ENCODE measurements at places on chromosomes 7 and 10.

GRCh38 chr7:120052884-120053382 is 220.0 kb upstream of the KCND2 start:
- DNase-seq: no peak
- H3K36me3 ChIP-seq: no peaks in the 10 kb centered on the region
- H3K4me1 ChIP-seq: no peaks in the 10 kb centered on the region
- no peaks in the 10 kb centered on the region for H3K27me3 ChIP-seq

- H3K4me1 ChIP-seq: no peaks in the 10 kb centered on the region
- no peaks in the 10 kb centered on the region for H3K36me3 ChIP-seq
- no peak overlapping the region for H3K27ac ChIP-seq
- no peak for DNase-seq
These were observed 634.2 kb upstream of the AUTS2 start for GRCh38 chr7:68964060-68964459.

DNA sequence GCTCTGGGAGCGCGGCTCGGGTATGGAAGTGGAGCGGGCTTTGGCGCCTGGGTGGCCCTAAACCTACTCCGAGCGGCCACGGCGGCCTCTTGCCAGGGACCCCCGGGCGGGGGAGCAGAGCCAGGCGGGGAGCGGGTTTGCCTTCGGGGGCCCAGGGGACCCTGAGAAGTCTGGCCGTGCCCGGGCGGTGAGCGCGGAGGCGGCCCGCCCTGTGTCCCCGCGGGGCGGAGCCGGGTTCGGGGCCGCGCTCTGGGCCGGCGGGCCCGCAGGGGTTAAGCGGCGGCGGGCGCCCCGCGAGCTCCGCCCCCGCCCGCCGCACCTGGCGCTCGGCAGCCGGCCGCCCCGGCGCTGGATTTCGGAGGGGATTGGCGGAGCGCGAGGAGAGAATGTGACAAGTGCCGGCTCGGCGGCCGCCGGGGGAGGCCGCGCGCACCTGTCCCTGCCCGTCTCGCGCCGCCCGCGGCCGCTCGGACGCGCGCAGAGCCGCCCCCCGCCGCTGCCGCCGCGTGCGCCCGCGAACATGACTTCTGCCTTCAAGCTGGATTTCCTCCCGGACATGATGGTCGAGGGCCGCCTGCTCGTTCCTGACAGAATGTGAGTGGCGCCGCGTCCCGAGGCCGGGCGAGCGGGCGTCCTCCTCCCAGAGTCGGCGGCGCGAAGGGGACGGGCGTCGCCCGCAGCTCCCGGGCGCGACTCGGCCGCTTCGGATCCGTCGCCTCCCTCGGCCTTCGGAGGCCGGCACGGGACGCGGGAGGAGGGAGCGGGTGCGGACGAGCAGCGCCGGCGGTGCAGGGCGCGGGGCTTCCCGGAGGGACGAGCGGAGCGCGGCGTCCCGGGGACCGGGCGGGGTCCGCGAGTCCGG is at the start of gene CELF2:
TSS of gene CELF2 (plus strand) at position 303 of the 862 bp plus-strand sequence. CDS start at position 521, 218 bp downstream.
- no peaks in the 10 kb centered on the region for H3K36me3 ChIP-seq
- no peak for DNase-seq
- no peaks in the 10 kb centered on the region for H3K27me3 ChIP-seq
- H3K27ac ChIP-seq: no peak within 1 kb of the TSS
- H3K4me1 ChIP-seq: no peaks in the 10 kb centered on the region

GRCh38 chr10:132076578-132077081 is 10.9 kb downstream of the JAKMIP3 start:
- H3K4me1 ChIP-seq: no peaks in the 10 kb centered on the region
- DNase-seq: no peak
- no peaks in the 10 kb centered on the region for H3K36me3 ChIP-seq
- no peak overlapping the region for H3K4me3 ChIP-seq
- H3K27ac ChIP-seq: no peak overlapping the region

GRCh38 chr10:17120694-17121093 is 8.9 kb downstream of the CUBN start:
- no peak overlapping the region for H3K4me3 ChIP-seq
- H3K27me3 ChIP-seq: no peaks in the 10 kb centered on the region
- H3K4me1 ChIP-seq: no peaks in the 10 kb centered on the region
- no peak for DNase-seq
- H3K27ac ChIP-seq: no peak overlapping the region
- H3K36me3 ChIP-seq: no peaks in the 10 kb centered on the region

DNA sequence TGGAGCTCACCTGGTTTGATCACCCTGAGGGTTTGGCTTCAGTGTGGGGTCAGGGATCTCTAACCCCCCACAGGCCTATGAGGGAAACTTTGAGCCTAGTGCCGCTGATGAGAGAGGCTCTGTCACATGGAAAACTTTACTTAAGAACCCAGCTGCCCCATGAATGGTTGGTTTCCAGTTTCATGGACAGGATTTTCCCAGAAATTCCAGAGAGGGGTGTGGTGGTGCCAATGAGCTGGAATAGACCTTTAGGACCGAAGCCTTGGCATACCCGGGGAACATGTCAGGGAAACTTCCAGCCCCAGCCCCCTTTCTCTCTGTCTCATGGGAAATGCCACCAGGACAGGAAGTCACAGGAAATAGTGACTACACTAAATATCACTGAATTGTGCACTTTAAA is 36.9 kb downstream of the AKR1B1 start:
- peaks cover 4% of the 10 kb centered on the region for H3K27me3 ChIP-seq
- DNase-seq: no peak
- H3K4me3 ChIP-seq: no peak overlapping the region
- H3K4me1 ChIP-seq: peaks cover 17% of the 10 kb centered on the region
- H3K36me3 ChIP-seq: no peaks in the 10 kb centered on the region

DNA sequence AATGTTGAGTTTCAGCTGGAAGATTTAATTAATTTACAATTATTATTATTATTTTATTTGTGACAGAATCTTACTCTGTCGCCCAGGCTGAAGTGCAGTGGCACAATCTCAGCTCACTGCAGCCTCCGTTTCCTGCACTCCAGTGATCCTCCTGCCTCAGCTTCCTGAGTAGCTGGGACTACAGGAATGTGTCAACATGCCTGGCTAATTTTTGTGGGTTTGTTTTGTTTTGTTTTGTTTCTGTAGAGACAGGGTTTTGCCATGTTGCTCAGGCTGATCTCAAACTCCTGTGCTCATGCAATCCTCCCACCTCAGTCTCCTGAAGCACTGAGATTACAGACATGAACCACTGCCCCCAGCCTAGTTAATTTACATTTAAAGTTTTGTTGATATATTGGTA is 93.8 kb upstream of the MEOX2 start:
- no peaks in the 10 kb centered on the region for H3K27me3 ChIP-seq
- no peaks in the 10 kb centered on the region for H3K36me3 ChIP-seq
- H3K27ac ChIP-seq: no peak overlapping the region
- H3K4me3 ChIP-seq: no peak overlapping the region
- DNase-seq: no peak
- no peaks in the 10 kb centered on the region for H3K4me1 ChIP-seq

- H3K4me1 ChIP-seq: no peaks in the 10 kb centered on the region
- H3K27ac ChIP-seq: no peak overlapping the region
- no peak for DNase-seq
- H3K4me3 ChIP-seq: no peak overlapping the region
- H3K36me3 ChIP-seq: no peaks in the 10 kb centered on the region
These were observed 36.3 kb downstream of the NRG3 start for GRCh38 chr10:81911328-81911727.

- DNase-seq: no peak
- H3K4me3 ChIP-seq: no peak overlapping the region
- H3K36me3 ChIP-seq: no peaks in the 10 kb centered on the region
- no peaks in the 10 kb centered on the region for H3K27me3 ChIP-seq
- H3K27ac ChIP-seq: no peak overlapping the region
These were observed 140.8 kb downstream of the ETV1 start for GRCh38 chr7:13848681-13849131.

DNA sequence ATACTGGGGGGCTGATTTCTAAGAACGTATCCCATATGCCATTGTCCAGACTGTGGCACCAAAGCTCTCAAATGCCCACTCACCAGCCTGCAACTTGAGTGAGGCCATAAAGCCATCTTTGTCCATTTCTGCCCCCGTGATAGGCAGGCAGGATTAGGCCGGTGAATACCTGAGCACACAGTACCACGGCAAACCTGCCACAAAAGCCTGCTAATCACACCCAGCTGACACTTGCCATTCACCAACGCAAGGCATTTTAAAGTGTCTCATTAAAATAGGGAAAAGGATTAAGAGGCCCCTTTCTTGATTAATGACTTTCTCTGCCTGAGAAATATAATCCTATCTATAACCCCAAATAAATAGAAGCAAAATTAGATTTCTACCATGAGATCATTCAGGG is 111.4 kb upstream of the NANOS1 start:
- DNase-seq: no peak
- no peak overlapping the region for H3K27ac ChIP-seq
- H3K27me3 ChIP-seq: peaks cover 5% of the 10 kb centered on the region

- no peaks in the 10 kb centered on the region for H3K4me1 ChIP-seq
- no peaks in the 10 kb centered on the region for H3K27me3 ChIP-seq
- no peaks in the 10 kb centered on the region for H3K36me3 ChIP-seq
- no peak overlapping the region for H3K4me3 ChIP-seq
These were observed 315.8 kb upstream of the PHF14 start for GRCh38 chr7:10657837-10658236.

DNA sequence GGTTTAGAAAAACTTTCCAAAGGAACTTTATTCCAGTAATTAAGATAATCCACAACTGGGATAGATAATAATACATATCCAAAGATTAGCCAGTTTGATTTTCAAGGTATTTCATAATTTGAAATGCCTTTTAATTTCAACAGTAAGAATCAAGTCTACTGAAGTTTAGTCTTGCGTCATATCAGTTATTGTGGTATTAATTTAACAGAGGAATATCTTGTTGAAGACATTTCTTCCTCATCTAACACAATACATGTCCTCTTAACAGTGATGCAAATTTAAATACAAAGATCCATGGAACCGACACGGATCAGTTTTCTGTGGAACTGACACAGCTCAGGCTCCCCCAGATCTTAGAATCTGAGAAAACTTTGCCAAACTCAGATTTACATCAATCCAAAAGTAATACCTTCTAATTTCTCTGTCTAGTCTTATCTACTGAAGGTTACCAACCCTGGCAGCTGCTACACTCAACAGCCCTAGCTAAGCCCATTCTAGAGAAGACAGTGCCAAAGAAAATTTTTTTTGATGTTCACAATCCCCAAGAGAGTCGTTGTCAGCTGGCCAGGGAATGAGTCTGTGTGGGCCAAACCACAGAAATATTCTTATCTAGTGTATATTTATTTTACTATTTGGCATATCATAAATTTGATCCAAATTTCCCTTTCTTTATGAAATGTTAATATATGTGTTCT is 365.2 kb upstream of the MEOX2 start:
- DNase-seq: no peak
- no peaks in the 10 kb centered on the region for H3K27me3 ChIP-seq
- H3K4me3 ChIP-seq: no peak overlapping the region
- H3K4me1 ChIP-seq: no peaks in the 10 kb centered on the region

GRCh38 chr7:124269774-124270173 is 236.9 kb upstream of the TMEM229A start:
- H3K36me3 ChIP-seq: no peaks in the 10 kb centered on the region
- no peak overlapping the region for H3K27ac ChIP-seq
- no peak overlapping the region for H3K4me3 ChIP-seq
- H3K27me3 ChIP-seq: no peaks in the 10 kb centered on the region

GRCh38 chr10:126979311-126979710 is 74.1 kb downstream of the DOCK1 start:
- H3K27me3 ChIP-seq: no peaks in the 10 kb centered on the region
- no peaks in the 10 kb centered on the region for H3K4me1 ChIP-seq
- no peak overlapping the region for H3K4me3 ChIP-seq
- no peaks in the 10 kb centered on the region for H3K36me3 ChIP-seq
- no peak overlapping the region for H3K27ac ChIP-seq

DNA sequence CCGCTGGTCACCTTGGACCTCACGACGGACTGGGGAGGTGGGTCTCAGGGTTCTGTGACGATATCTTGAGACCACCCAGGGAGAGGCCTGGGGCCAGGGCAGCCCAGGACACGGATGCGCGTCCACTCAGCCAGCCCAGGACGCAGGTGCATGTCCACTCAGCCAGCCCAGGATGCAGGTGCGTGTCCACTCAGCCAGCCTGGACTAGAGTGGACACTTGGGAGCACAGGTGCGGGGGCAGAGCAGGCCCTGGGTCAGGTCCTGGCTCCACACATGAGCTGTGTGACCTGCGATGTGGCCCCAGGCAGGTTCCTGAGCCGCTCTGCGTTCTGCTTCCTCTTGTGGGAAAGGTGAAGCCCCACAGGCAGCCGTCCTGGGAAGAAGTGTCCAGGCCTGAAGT is 22.2 kb downstream of the KNDC1 start:
- H3K27ac ChIP-seq: no peak overlapping the region
- H3K4me3 ChIP-seq: no peak overlapping the region
- H3K4me1 ChIP-seq: no peaks in the 10 kb centered on the region
- DNase-seq: no peak
- H3K27me3 ChIP-seq: no peaks in the 10 kb centered on the region

DNA sequence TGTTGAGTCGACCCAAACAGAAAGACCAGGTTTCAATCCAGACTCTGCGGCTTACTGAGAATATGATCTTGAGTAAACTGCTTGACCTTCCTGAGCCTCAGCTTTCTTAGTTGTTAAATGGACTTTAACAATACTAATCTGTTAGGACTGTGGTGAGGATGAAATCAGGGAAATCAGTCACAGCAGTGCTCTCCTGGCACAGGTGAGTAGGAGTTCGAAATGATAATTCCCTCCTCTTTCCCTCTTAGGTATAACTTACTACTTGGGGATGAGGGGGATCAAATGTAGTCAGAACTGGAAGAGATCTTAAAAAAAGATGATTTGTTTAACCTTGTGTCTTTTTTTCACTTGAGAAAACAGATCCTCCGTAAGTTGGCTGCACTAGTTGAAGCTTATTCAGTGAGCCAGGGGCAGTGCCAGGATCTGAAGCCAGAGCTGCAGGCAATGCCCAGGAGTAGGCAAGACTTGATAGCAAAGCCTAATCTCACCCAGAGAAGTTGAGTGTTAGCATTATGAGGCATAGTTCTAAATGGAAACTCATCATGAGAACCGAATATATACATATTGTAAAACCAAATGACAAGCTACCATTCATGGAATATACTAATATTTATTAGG is 1.8 kb upstream of the MAGI2 start:
- H3K27ac ChIP-seq: no peak overlapping the region
- no peak for DNase-seq
- H3K36me3 ChIP-seq: no peaks in the 10 kb centered on the region
- no peaks in the 10 kb centered on the region for H3K27me3 ChIP-seq
- no peak overlapping the region for H3K4me3 ChIP-seq

DNA sequence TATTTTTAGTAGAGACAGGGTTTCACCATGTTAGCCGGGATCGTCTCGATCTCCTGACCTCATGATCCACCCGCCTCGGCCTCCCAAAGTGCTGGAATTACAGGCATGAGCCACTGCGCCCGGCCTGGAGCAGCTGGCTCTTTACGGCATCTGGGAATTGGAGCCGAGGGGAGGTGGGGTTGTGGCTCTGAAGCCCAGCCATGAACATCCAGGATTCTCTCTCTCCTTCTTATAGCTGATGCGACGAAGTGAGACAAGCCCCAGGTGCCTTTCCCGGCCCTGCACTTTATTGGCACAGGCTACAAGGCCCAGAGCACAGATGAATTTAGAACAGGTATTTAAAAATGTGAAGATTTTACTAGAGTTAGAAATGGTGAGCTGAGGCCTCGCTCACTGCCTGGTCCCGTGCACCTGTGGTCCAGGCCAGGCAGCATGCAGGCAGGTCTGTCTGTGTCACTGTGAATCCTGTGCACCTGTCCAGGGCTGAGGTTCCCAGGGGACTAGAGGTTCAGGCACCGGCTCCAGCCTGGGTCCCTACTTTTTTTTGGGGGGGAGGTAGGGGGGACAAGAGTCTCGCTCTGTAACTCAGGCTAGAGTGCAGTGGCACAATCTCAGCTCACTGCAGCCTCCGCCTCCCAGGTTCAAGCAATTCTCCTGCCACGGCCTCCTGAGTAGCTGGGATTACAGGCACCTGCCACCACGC is 379.7 kb upstream of the FOXK1 start:
- no peak overlapping the region for H3K27ac ChIP-seq
- H3K4me3 ChIP-seq: no peak overlapping the region
- no peaks in the 10 kb centered on the region for H3K36me3 ChIP-seq
